Karpas-422 (cell line): ENCODE measurements at places on chromosomes 5 and 9. TPM values are rescaled to one million over a fixed set of nuclear protein-coding genes. Genes with fewer than 3 reads are reported as not detected.

GRCh38 chr5:179827680-179828079, 7.0 kb downstream of the SQSTM1 start:
- H3K27me3 ChIP-seq, result no peaks in the 10 kb centered on the region
- H3K36me3 ChIP-seq, result peaks cover 22% of the 10 kb centered on the region; the same call in 1 of the 2 replicates
- no peaks in the 10 kb centered on the region for H3K4me1 ChIP-seq
- DNase-seq, result no peak
- H3K27ac ChIP-seq, result no peak overlapping the region
- no peak overlapping the region for H3K4me3 ChIP-seq

GRCh38 chr5:31029925-31030324, 163.6 kb upstream of the CDH6 start:
- H3K4me3 ChIP-seq, result no peak overlapping the region
- H3K27me3 ChIP-seq, result no peaks in the 10 kb centered on the region
- DNase-seq, result no peak
- no peak overlapping the region for H3K27ac ChIP-seq
- no peaks in the 10 kb centered on the region for H3K36me3 ChIP-seq

DNA sequence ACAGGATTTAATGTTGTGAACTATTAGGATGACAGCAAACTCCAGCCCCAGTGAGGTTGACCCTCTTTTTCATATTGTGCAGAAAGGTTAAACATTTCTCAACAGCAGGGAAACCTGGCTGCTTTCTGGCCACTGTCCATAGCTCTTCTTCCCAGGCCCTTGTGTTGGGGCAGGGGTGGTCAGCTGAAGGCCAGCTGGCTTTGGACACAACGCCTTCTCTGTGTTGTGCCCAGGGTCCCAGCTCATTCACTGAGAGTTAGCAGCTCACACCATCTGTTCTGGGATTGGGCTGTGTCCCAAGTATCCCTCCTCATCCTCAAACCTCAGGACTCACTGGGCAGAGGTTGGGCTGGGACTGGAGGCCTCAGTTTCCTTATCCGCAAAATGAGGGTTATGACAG, 1.3 kb downstream of the FGD3 start:
- H3K4me3 ChIP-seq, result no peak overlapping the region
- DNase-seq, result no peak
- H3K27me3 ChIP-seq, result no peaks in the 10 kb centered on the region
- no peaks in the 10 kb centered on the region for H3K36me3 ChIP-seq
- H3K27ac ChIP-seq, result no peak overlapping the region

GRCh38 chr9:92146610-92147009, 31.4 kb upstream of the SPTLC1 start:
- H3K27me3 ChIP-seq, result no peaks in the 10 kb centered on the region
- H3K36me3 ChIP-seq, result no peaks in the 10 kb centered on the region
- DNase-seq, result no peak
- no peak overlapping the region for H3K4me3 ChIP-seq
- H3K4me1 ChIP-seq, result peaks cover 16% of the 10 kb centered on the region
- no peak overlapping the region for H3K27ac ChIP-seq

DNA sequence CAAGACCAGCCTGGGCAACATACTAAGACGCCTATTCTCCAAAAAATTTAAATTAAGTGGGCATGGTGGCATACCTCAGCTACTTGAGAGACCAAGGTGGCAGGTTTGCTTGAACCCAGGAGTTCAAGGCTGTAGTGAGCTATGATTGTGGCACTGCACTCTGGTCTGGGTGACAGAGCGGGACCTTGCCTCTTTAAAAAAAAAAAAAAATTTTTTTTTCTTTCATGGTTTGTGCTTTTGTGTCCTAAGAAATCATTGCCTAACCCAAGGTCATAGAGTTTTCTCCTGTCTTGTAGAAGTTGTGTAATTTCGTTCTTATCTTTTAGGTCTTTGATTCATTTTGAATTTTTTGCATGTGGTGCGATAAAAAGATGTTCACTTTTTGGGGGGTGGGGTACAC, 12.3 kb downstream of the GPBP1 start:
- no peak overlapping the region for H3K4me3 ChIP-seq
- H3K36me3 ChIP-seq, result peaks cover 25% of the 10 kb centered on the region
- no peak overlapping the region for H3K27ac ChIP-seq

GRCh38 chr5:85108471-85108870, 723.8 kb upstream of the EDIL3 start:
- no peak for DNase-seq
- H3K27me3 ChIP-seq, result no peaks in the 10 kb centered on the region
- no peaks in the 10 kb centered on the region for H3K36me3 ChIP-seq

DNA sequence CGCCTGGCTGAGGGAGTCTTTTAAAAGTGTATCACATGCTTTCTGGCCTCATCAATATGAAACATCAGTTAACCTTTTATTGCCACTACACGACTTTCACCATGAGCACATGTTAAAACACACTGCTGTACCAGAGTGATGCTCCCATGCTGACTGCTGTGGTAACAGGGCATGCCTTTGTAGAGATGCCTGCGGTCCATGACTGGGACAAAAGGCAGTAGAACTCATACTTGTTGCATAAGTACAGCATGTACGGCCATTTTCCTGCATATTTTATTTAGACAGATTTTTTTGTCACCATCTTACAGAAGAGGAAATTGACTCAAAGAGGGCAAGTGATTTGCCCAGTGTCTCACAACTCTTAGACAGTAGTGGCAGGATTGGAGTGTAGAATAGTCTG, 105.7 kb upstream of the ADAMTSL1 start:
- DNase-seq, result peak; percentile 36
- no peaks in the 10 kb centered on the region for H3K36me3 ChIP-seq
- H3K4me3 ChIP-seq, result no peak overlapping the region
- no peaks in the 10 kb centered on the region for H3K27me3 ChIP-seq
- H3K27ac ChIP-seq, result no peak overlapping the region

DNA sequence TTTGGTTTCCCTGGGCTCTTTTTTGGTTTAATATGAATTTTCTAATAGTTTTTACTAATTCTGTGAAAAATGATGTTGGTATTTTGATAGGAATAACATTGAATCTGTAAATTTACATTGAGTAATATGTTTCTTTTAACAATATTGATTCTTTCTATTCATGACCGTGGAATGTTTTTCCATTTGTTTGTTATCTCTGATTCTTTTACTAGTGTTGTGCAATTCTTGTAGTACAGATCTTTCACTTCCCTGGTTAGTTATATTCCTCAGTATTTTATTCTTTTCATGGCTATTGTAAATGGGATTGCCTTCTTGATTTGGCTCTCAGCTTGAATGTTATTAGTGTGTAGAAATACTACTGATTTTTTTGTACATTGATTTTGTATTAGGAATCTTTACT, 137.9 kb downstream of the PRR16 start:
- no peaks in the 10 kb centered on the region for H3K27me3 ChIP-seq
- H3K27ac ChIP-seq, result no peak overlapping the region
- no peaks in the 10 kb centered on the region for H3K4me1 ChIP-seq
- no peak overlapping the region for H3K4me3 ChIP-seq
- no peaks in the 10 kb centered on the region for H3K36me3 ChIP-seq

GRCh38 chr5:133244242-133244641, 192.4 kb downstream of the HSPA4 start:
- H3K4me1 ChIP-seq, result no peaks in the 10 kb centered on the region
- DNase-seq, result no peak
- no peak overlapping the region for H3K4me3 ChIP-seq
- H3K36me3 ChIP-seq, result no peaks in the 10 kb centered on the region
- H3K27ac ChIP-seq, result no peak overlapping the region

SLC35A4 gene
- total RNA-seq, result 19.0 and 33.5 TPM in 2 replicates

CDH9 gene
- not detected in 2 replicates for total RNA-seq

MSX2 gene
- not detected in 2 replicates for total RNA-seq

PCDH12 gene
- total RNA-seq, result not detected in 2 replicates

ARL14EPL gene
- total RNA-seq, result not detected in 2 replicates

ADCY2 gene
- total RNA-seq, result not detected in 2 replicates

PCDH1 gene
- total RNA-seq, result not detected in 2 replicates
